ENCODE measurements at places on chromosomes 7 and 10.

DNA sequence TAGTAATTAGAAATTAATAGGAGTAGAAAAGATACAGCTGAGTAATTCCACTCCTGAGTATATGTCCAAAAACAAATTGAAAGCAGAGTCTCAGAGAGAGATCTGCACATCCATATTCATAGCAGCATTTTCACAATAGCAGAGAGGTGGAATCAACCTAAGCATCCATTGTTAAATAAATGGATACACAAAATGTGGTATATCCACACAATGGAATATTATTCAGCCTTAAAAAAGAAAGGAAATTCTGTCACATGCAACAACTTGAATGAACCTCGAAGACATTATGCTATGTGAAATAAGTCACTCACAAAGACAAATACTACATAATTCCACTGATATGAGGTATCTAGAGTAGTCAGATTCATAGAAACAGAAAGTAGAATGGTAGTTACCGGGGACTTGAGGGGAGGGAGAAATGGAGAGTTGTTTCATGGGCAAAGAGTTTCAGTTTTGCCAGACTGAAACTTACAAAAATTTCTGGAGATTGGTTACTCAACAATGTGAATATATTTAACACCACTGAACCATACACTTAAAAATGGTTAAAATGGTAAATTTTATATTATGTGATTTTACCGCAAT is 18.4 kb downstream of the VTI1A start:
- no peak for DNase-seq

DNA sequence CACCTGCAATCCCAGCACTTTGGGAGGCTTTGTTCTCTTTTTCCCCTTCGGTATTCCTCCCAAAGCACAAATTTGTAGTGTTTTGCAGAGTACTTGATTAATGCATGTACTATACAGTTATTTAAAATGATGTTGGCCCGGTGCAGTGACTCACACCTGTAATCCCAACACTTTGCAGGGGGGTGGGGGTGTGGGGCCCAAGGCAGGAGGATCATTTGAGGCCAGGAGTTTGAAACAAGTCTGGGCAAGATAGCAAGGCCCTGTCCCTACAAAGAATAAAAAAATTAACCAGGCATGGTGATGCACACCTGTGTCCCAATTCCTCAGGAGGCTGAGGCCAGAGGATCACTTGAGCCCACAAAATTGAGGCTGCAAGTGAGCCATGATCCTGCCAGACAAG is 26.8 kb upstream of the FOXK1 start:
- DNase-seq = no peak

GRCh38 chr7:450741-451140 is 68.9 kb downstream of the PDGFA start:
- no peak for DNase-seq

- DNase-seq = no peak
Measured at GRCh38 chr7:46131916-46132795, 211.1 kb upstream of the IGFBP3 start.

DNA sequence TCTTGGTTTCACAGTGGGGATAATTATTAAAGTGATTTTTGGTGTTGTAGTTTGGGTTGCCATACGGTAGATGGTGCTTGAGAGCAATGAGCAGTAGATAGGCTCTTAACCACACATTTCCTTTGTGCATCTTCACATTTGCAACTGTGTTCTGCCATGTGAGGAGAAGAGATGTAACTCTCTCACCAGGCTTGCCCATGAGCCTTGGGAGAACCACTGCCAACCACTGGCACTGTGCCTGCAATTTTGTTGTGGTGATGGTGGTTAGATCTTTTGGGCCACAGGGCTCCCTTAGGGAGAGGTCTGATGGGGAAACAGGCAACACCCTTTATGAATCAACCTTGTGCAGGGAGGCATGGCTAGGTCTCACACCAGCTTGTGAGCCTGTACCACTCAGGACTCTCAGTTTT is 204.3 kb downstream of the CCDC7 start:
- no peak for DNase-seq

DNA sequence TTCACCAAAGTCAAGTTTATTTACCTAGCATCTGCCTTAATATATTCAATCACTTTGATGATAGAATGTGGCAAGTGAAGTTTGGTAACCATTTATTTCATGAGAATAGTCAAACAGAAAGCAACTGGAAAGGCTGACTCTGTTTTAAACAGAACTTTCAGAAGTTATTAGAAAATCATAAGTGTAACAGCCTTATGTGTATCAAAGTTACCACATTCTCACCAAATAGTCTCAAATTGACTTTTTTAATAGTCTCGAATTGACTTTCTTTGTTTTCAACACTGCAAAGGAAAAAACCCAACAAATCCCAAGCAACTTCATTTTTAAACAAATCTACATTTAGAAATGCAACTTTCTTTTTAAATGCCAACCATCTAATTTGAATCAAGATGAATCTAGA is 29.5 kb downstream of the NAMPT start:
- no peak for DNase-seq

- DNase-seq = no peak
Measured at GRCh38 chr10:116708391-116708821, 34.0 kb downstream of the HSPA12A start.

DNA sequence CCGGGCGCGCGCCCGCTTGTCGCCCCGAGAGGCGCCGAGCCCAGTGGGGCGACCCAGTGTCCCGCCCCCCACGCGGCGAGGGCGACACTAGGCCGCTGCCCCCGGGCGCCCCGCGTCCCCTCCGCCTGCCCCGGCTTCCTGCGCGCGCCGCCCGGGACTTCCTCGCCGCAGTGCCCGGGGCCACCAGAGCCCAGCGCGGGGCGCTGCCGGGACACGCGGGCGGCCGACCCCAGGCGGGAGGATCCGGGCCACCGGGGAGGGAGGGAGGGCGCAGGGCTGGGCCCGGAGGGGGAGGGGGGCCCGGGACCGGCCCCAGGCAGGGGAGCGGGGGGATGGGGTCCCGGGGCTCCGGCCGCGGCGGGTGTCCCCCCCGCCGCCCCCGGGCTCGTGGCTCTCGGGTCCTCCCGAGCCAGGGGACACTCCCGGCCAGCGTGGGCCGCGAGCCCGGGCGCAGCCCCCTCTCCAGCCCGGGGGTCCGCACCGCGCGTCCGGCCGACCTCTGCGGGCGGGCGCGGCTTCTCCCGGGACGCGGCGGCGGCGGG is 435 bp upstream of the PWWP2B start:
- no peak for DNase-seq

GRCh38 chr10:13788320-13788600 is 201.5 kb downstream of the PRPF18 start:
- no peak for DNase-seq

DNA sequence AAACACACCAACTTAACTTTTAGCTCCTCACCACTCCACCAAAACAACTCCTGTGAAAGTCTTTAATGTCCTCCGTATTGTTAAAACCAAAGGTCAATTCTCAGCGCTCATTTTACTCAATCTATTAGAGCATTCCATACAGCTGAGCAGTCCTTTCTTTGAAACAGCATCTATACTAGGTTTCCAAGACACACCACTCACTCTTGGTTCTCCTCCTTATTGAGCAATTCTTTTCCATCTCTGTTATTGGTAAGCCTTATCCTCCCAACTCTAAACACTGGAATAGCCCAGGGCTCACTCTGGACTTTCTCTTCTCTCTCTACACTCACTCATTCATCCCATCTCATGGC is 34.9 kb downstream of the COA1 start:
- DNase-seq = no peak

- DNase-seq = no peak
Measured at GRCh38 chr10:62803724-62804355, 680 bp upstream of the ADO start.

- DNase-seq = no peak
Measured at GRCh38 chr7:79823246-79823951, 311.2 kb upstream of the GNAI1 start.

GRCh38 chr7:77983973-77984372 is 185.4 kb downstream of the PHTF2 start:
- DNase-seq = no peak

DNA sequence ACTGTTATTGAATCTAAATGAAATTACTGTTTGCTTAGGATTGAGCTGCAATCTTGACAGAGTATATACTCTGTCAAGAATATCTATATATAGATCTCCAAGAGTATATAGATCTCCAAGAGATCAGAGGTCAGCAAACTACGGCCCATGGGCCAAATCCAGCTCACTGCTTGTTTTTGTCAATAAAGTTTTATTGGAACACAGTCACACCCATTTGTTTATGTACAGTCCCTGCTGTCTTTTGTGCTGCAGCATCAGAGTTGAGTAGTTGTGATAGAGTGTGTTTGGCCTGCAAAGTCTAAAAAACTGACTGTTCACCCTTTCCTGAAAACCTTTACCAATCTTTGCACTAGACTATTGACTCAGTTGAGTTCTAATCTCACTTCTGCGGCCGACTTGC is 66.3 kb upstream of the NPVF start:
- DNase-seq = no peak
